Sigmoid colon (tissue), 7 donors: ENCODE measurements at places on chromosomes 16 and 17. TPM values are rescaled to one million over a fixed set of nuclear protein-coding genes. Genes with fewer than 3 reads are reported as not detected.

DNA sequence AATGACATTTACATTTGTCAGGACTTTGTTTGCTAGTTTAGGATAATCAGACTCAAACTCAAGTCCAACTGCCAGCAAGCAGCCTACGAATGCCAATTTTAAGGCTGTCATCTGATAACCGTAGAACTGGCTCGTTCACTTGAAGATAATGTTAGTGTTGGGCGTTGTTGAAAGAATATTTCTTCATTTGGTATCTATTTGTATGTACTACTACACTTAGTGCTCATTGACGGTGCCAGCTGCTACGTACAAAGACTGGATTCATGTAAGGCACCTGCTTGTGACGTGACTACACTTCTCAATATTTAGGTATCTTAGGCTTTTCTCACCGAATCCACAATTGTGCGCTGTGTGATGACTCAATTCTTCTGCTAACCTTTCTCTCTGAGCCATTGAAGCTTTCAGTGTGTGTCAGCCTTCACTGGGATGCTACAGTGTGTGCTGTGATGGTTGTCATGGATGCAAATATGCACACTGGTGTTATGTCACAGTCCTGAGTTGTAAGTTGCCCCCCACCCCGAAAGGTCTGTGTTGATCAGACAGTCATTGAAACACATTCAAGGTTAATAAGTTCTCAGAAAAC, 5.7 kb downstream of the ATP2C2 start:
- DNase-seq = no peak

- no peak for DNase-seq
These were observed 10.0 kb downstream of the ZNF689 start for GRCh38 chr16:30600215-30600614.

GRCh38 chr16:72873044-72873443, 174.9 kb downstream of the ZFHX3 start:
- no peak for DNase-seq

Gene MT4
- total RNA-seq = not detected

GRCh38 chr16:85782451-85782850, 16.9 kb downstream of the EMC8 start:
- DNase-seq = no peak

DNA sequence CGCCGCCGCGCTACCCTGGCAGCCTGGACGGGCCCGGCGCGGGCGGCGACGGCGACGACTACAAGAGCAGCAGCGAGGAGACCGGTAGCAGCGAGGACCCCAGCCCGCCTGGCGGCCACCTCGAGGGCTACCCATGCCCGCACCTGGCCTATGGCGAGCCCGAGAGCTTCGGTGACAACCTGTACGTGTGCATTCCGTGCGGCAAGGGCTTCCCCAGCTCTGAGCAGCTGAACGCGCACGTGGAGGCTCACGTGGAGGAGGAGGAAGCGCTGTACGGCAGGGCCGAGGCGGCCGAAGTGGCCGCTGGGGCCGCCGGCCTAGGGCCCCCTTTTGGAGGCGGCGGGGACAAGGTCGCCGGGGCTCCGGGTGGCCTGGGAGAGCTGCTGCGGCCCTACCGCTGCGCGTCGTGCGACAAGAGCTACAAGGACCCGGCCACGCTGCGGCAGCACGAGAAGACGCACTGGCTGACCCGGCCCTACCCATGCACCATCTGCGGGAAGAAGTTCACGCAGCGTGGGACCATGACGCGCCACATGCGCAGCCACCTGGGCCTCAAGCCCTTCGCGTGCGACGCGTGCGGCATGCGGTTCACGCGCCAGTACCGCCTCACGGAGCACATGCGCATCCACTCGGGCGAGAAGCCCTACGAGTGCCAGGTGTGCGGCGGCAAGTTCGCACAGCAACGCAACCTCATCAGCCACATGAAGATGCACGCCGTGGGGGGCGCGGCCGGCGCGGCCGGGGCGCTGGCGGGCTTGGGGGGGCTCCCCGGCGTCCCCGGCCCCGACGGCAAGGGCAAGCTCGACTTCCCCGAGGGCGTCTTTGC, 3.1 kb downstream of the HIC1 start:
- peak; percentile 72 for DNase-seq

- peak; percentile 18 for DNase-seq
These were observed 50.3 kb downstream of the FOXL1 start for GRCh38 chr16:86628614-86629013.

Gene P2RX5
- total RNA-seq = 0.49 TPM

- DNase-seq = no peak
These were observed 18.3 kb upstream of the DDX52 start for GRCh38 chr17:37661400-37662014.

GRCh38 chr17:30344283-30345088, 10.6 kb upstream of the TMIGD1 start:
- DNase-seq = no peak

- DNase-seq = no peak
These were observed 3.6 kb downstream of the CYB5D2 start for GRCh38 chr17:4146641-4147040.

DNA sequence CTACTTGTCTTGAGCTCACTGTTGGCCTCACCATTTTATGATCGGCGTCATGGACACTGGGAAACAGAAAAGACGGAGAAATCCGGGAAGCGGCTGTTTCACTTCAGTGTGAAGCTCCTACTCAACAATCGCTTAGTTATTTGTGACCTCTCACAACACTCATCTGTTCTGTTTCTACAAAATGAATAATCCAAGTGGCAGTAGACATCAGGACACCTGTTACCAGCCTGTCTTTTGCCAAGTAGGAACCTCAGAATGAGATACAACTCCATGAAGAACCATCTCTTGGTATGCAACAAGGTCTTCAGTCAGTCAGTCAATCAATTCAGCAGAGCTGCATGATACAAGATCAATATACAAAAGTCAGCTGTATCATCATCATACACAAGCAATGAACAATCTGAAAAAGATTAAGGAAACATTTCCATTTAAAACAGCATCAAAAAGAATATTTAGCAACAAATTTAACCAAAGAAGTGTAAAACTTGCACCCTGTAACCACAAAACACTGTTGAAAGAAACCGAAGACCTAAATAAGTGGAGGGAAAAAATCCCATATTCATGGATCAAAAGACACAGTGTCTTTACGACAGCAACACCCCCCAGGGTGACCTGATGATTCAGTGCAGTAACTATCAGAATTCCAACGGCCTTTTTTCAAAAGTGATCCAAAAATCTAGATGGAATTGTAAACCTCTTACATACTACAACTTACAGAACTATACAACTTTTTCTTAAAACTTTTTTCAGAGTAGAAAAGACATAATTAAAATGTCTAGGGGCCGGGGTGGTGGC, 63.4 kb downstream of the ANKRD11 start:
- no peak for DNase-seq

Gene PDILT
- total RNA-seq = not detected

DNA sequence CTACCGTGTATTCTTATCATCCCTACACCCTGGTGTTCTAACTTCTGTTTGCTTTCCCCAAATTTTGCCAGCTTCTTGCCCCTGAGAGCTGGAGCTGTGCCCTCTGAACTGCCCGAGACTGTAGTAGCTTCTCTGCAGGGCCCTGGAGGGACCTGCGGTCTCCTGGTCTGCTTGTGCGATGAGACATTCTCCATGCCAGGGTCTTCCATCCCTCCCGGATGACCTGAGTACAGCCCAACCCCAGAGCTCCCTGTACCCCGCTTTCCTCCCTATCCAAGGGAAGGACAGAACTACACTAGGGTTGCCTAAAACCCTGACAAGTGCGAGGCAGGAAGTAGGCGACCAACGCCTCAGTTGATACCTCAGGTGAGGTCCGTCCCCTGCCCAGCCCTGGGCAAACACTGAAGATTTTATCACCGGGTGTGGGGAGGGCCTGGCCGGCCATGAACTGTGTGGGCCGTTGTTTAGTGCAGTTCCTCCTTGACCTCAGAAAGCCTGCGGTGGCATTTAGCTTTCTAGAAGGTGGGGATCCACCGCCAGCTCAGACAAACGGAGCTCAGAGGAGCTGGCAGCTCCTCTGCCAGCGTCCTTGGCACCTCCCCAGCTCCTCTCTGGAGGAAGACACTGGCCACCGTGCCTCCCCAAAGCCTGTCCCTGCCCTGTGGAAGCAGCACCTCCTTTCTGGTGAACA, 13.7 kb downstream of the CANT1 start:
- DNase-seq = peak; percentile 72

DNA sequence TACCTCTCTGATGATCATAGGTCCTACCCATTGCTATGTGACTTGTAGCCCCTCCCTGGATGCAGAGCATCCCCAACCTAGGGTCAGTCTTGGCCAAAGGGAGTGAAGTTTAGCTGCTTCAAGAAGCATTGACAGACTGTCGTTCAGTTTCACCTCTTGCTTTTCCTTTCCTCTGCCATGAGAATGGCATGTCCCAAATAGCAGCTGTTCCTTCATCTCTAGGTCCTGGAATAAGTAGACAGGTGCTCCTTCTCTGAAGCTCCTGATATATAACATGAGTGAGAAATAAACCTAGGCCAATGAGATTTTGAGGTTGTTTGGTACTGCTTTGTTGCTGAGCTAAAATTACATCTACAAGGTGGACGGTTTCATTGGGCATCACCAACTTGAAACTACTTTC, 204.5 kb upstream of the CACNG5 start:
- DNase-seq = no peak

DNA sequence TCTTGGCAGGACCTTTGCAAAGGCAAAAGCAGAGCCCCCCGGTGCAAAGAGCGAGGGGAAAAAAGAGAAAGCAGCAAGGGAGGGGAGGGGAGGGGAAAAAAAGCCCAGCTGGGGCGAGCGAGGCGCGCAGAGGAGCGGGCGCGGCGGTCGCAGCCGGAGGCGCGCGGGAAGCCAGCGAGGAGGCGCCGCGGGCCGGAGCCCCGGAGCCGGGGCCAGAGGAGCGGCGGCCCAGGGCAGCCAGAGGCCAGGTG, 129 bp downstream of the IRX5 start:
- DNase-seq = no peak

DNA sequence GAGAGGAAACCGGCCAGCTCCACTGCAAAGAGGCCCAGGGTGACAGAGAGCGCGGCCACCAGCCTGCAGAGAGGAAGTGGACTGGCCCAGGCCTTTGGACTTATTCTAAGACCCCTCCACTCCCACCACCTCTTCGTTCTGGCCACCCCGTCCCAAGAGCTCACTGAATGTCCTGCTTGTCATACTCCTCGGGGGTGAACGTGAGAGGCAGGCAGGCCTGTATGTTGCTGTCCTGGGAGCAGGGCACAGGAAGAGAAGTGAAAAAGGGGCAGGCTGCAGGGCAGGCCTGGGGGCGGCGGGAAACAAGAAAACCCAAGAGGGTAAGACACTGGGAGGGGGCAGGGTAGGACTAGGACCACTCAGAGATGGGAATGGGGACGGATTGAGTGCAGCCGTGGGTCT, 384 bp downstream of the TMEM107 start:
- DNase-seq = no peak

DNA sequence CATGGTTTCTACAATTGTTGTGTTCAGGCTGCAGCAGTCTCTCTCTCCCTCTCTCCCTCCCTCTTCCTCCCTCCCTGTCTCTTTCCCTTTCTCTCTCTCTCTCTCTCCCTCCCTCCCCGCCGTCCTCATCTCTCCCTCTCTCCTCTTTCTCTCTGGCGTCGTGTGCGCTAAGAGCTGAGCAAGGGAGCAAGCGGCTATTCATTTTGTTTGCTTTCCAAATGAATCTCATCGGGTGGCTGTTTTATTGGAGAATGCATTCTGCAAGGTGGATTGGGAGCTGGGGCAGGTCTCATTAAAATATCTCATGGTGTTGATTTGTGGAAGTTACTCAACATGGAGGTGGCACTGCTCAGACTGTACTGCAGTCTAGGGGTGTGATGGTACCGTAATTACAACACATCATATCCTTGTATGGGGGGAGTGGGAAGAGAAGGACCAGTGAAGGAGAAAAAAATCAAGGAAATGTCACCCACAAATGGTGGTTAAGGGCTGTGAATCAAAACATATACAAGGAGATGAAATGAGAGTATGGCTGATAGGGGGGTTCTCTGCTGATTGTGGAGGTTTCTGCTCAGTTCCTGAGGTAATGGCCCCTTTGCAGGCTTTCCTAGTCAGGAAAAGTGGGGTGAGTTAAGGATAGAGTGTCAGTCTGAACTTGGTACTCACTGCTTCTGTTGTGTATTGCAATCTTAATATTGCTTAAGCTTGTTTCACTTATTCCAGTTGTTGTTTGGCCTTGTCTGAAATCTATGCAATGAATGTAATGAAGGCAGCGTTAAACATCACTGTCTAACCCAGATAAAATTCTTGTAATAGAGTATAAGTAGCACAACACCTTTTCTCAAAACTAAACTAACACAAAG, 2.7 kb downstream of the MSL1 start:
- no peak for DNase-seq

- peak; percentile 39 for DNase-seq
These were observed 13.9 kb upstream of the ADGRG1 start for GRCh38 chr16:57614536-57614935.

DNA sequence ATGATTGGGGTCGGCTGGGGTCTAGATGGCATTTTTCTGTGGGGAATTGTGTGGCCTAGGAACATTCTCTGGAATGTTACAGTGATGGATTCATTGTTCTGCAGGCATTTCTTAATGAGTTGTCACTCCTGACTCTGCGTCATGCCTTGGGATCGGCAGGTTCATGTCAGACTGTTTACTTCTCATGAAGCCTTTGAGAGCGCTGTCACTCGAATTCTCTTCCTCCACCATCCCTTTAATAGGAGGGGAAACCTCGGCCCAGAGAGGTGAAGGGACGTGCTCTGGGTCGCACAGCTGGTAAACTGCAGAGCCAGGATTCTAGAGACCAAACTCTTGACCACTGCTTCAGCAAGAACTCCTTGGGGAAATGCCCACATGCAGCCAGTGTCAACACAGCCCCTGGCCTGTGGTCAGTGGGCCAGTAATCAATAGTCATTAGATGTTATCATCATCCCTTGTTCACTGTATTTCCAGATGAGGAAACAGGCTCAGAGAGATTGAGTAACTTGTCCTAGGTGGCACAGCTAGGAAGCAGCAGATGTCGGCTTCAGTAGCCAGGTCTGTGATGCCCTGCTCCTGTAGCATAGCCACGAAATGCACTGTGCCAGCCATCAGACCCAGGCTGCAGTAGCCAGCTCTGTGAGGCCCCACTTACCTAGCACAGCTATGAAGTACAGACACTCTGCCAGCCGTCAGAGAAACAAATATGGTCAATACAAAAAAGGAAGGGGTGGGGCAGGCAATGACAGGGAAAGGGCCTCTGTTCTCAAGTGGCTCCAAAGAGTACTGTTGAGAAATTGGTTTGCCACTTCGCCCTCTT, 259.0 kb downstream of the CPPED1 start:
- no peak for DNase-seq
